Type B pancreatic cell (in vitro differentiated cells): ENCODE measurements at places on chromosomes 3 and 15.

GRCh38 chr3:76222201-76222600, 436.9 kb upstream of the ZNF717 start:
- no peak for DNase-seq
- peaks cover 3% of the 10 kb centered on the region for H3K4me1 ChIP-seq
- H3K4me3 ChIP-seq = no peak overlapping the region
- no peak overlapping the region for H3K27ac ChIP-seq
- no peaks in the 10 kb centered on the region for H3K27me3 ChIP-seq
- no peaks in the 10 kb centered on the region for H3K36me3 ChIP-seq

- DNase-seq = no peak
- H3K27me3 ChIP-seq = peaks cover 3% of the 10 kb centered on the region
- H3K4me1 ChIP-seq = peaks cover 45% of the 10 kb centered on the region
- no peak overlapping the region for H3K4me3 ChIP-seq
- peak overlapping the region; percentile 43 for H3K27ac ChIP-seq
Measured at GRCh38 chr3:170426240-170426797, 7.7 kb downstream of the CLDN11 start.

- no peaks in the 10 kb centered on the region for H3K4me1 ChIP-seq
- H3K27ac ChIP-seq = no peak overlapping the region
- H3K4me3 ChIP-seq = no peak overlapping the region
- no peaks in the 10 kb centered on the region for H3K36me3 ChIP-seq
Measured at GRCh38 chr3:134630506-134630905, 20.3 kb downstream of the KY start.

GRCh38 chr15:69793431-69793780, 304.3 kb downstream of the TLE3 start:
- peaks cover 8% of the 10 kb centered on the region for H3K4me1 ChIP-seq
- no peak overlapping the region for H3K4me3 ChIP-seq
- peak; percentile 49 for DNase-seq
- peaks cover 6% of the 10 kb centered on the region for H3K27me3 ChIP-seq

DNA sequence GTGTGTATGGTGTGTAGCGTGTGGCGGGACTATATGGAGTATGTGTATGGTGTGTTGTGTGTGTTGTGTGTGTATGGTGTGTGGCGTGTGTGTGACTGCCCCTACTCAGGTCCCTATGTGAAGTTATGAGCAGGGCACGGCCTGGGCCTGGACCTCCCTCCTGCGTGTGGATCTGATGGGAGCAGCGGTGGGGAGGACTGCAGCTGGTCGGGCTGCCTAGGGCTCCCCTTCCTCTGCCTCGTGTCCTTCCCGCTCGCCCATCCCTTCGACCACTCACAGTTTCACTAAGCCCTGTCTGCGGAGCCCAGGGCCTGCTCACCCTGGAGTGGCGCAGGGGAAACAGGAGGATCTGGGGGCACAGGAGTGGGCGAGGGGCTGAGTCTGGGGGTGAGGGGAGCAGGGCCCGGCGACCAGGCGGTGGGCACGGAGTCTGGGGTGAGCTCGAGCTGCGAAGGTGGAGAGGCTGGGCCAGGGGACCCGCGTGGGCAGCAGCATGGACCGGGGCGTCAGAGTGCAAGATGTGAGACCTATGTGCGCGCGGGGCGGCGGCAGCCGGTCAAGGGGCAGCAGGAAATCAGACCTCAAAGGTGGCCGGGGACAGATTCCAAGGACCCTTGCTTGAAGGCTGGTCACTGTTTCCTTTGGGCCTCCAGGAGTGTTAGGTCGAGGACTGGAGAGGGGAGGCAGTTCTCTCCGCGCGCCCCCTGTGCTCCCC, 26.6 kb downstream of the GABRA5 start:
- peaks cover 3% of the 10 kb centered on the region for H3K36me3 ChIP-seq
- H3K4me1 ChIP-seq = no peaks in the 10 kb centered on the region
- DNase-seq = no peak
- H3K27ac ChIP-seq = no peak overlapping the region

GRCh38 chr3:55611121-55611520, 124.0 kb upstream of the WNT5A start:
- no peak overlapping the region for H3K27ac ChIP-seq
- no peak for DNase-seq
- peaks cover 46% of the 10 kb centered on the region for H3K27me3 ChIP-seq

DNA sequence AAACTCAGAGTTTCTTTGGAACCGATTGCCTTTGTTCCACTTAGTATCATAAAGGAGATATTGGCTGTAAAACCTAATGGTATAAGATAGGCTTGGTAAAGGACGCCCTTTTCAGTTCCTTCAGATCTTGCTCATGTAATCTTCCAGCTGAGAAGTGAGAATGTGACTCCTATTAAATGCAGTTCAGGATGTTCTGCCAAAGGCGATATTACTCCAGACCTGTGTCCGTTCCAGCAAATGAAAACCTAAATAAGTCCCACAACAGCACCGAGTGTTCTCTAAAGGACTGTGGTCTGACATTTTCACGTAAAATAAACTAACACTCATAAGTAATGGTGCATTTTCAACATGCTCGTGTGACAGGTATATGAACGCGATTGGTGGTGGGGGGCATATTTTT, 276.2 kb downstream of the FEZF2 start:
- peaks cover 12% of the 10 kb centered on the region for H3K4me1 ChIP-seq
- DNase-seq = no peak
- no peak overlapping the region for H3K27ac ChIP-seq
- no peaks in the 10 kb centered on the region for H3K27me3 ChIP-seq

GRCh38 chr3:55477306-55478303, 9.5 kb downstream of the WNT5A start:
- H3K36me3 ChIP-seq = peaks cover 66% of the 10 kb centered on the region
- peak overlapping the region; percentile 98 for H3K4me3 ChIP-seq
- no peak for DNase-seq
- H3K27ac ChIP-seq = peak overlapping the region; percentile 16

DNA sequence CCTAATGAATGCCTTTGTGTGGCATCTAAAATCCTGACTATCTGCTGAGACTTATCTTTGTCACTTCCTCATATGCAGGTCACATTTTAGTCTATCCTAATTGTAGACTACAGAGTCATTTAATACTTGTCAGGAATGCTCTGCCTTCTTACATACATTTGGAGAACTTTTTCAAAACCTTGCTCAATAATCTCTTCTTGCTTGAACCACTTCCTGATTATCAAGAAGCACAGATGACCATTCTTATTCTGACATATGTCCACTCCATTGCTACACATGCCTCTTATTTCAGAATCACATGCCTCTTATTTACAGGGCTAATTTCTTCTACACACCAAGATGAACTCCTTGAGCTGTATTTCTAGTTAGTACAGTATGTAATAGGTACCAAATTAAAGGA, 400.3 kb downstream of the TBC1D5 start:
- no peak for DNase-seq
- no peaks in the 10 kb centered on the region for H3K27me3 ChIP-seq
- no peak overlapping the region for H3K27ac ChIP-seq
- H3K4me1 ChIP-seq = no peaks in the 10 kb centered on the region

DNA sequence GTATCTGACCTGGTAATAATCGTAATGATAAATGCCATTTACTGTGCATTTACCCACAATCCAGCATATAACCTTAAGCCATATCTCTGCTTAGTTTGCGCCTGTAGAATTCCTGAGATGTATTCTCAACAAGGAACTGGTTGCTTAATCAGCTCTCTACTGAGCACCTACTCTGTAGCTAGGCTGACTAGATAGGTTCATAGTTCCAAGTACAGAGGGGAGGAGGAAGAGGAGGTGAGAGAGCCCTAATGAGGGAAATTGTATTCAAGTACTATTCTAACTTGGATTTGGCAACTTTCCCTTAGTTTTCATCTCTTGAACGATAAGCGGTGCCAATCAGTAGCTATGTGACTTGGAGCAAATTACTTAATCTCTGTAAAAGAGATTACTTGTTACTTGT, 5.6 kb upstream of the AKAP13 start:
- H3K27me3 ChIP-seq = peaks cover 22% of the 10 kb centered on the region
- peaks cover 21% of the 10 kb centered on the region for H3K4me1 ChIP-seq
- no peak overlapping the region for H3K4me3 ChIP-seq
- no peak for DNase-seq
- no peak overlapping the region for H3K27ac ChIP-seq

DNA sequence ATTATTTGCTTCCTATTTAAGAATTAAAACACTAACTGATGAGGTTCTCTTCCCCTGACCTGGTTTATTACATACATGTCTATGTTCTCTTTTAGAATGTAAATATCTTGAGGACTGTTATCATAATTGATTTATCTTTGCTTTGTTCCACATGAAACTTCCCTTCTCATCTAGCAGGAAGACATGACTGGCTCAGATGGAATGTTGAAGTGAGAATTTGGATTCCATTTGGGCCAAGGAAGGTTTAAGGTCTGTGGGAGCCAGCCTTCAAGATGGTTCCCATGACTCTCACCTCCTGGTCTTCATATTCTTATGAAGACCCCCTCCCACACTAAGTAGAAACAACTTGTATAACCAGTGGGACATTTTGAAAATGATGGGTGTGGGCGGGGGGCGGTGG, 222.2 kb upstream of the GADL1 start:
- no peak for DNase-seq
- H3K4me1 ChIP-seq = no peaks in the 10 kb centered on the region
- H3K4me3 ChIP-seq = no peak overlapping the region
- H3K27ac ChIP-seq = no peak overlapping the region

GRCh38 chr15:39585871-39586301, 5.0 kb downstream of the THBS1 start:
- H3K27me3 ChIP-seq = peaks cover 16% of the 10 kb centered on the region
- H3K4me1 ChIP-seq = peaks cover 13% of the 10 kb centered on the region
- H3K4me3 ChIP-seq = no peak overlapping the region
- DNase-seq = no peak

DNA sequence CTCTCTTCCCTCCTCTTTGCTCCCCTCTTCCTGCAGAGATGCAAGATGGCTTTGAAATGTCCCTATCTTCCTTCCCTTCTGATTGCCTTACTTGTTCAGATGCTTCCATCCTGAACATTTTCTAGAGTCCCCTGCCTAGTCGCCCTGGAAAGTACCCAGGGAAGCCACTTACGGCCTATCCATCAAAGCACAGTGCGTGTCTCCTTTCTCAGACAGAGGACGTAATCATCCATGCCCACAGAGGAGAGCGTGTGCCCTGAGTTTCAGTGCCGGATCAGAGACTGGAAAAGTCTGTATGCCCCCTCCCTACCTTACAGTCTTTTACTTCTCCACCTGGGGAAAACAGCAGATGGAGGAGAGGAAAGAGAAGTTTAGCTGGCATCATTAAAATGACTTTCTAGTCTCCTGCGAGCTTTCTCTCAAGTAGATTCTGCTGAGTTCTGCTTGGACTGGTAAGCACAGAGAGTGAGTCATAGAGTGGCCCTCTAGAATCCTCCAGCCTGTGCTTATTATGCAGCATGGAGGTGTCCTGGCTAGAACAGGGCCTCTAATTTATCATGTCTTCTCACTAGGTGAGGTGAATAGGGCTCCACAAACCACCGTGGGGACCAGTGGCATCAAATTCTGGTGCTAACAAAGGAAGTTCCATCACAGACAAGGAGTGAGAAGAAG, 114.6 kb downstream of the SLCO3A1 start:
- H3K27ac ChIP-seq = no peak overlapping the region
- H3K27me3 ChIP-seq = no peaks in the 10 kb centered on the region
- peaks cover 5% of the 10 kb centered on the region for H3K36me3 ChIP-seq
- DNase-seq = no peak
- H3K4me3 ChIP-seq = no peak overlapping the region
- H3K4me1 ChIP-seq = peaks cover 20% of the 10 kb centered on the region

GRCh38 chr3:115321400-115321805, 174.3 kb upstream of the ZBTB20 start:
- H3K36me3 ChIP-seq = no peaks in the 10 kb centered on the region
- peaks cover 5% of the 10 kb centered on the region for H3K4me1 ChIP-seq
- H3K27ac ChIP-seq = no peak overlapping the region
- no peaks in the 10 kb centered on the region for H3K27me3 ChIP-seq
- H3K4me3 ChIP-seq = no peak overlapping the region

DNA sequence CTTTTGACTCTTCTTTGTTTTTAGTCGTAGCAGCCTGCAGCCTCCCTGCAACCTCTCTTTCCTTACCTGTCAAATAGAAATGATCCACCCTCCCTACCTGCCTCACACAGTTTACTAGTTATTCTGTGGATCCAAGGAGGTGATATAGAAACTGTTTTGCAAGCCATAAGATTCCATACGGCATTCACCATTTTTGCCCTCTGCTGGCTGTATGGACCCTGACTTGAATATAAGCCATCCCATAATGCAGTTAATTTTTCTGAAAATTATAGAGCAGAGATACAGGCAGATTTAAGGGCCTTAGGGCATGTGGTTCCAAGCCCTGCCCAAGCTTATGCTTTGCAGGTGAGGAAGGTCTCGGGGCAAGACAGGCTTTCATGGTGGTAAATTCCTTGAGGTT, 63.8 kb downstream of the CPN2 start:
- H3K27me3 ChIP-seq = peaks cover 5% of the 10 kb centered on the region
- H3K27ac ChIP-seq = no peak overlapping the region
- H3K36me3 ChIP-seq = peaks cover 6% of the 10 kb centered on the region
- no peak overlapping the region for H3K4me3 ChIP-seq
- peaks cover 19% of the 10 kb centered on the region for H3K4me1 ChIP-seq

DNA sequence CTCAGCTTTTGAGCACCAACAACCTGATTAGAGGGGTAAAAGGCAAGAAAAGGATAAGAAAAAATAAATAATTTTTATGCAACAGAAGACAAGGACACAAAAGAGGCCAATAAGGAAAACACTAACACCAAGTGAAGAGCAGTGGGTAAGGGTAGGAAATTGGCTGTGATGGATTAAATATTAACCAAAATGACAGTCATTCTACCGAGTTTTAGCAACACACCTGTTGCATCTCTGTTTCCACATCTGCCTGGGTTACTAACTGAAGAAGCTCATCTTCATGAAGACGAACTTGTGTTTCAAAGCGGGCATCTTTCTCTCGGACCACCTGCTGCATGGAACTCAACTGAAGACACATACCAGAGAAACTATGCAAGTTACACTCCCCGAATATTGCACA, 30.1 kb downstream of the GOLGB1 start:
- no peak overlapping the region for H3K4me3 ChIP-seq
- H3K4me1 ChIP-seq = no peaks in the 10 kb centered on the region
- H3K36me3 ChIP-seq = peaks cover 54% of the 10 kb centered on the region
- no peak overlapping the region for H3K27ac ChIP-seq
- H3K27me3 ChIP-seq = no peaks in the 10 kb centered on the region
- no peak for DNase-seq

DNA sequence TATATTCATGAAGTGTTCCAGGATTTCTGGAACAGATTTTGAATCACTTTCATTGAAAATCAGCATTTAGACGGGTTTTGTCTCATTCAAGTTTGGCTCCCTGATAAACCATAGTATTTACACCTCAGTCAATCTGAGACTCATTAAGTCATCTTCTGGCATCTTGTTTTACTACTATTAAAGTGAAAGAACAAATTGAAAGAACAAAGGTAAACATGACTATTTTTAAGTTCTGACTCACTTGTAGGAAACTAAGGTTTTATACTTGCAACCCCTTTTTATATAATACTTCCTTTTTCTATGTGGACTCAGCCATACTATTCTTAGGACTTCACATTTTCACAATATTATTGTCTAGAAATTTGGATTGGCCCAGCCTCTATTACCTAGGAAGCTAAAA, 854.4 kb downstream of the SQOR start:
- no peaks in the 10 kb centered on the region for H3K36me3 ChIP-seq
- H3K27ac ChIP-seq = no peak overlapping the region
- H3K27me3 ChIP-seq = no peaks in the 10 kb centered on the region
- H3K4me3 ChIP-seq = no peak overlapping the region
- no peaks in the 10 kb centered on the region for H3K4me1 ChIP-seq

- H3K27me3 ChIP-seq = peaks cover 35% of the 10 kb centered on the region
- H3K4me1 ChIP-seq = no peaks in the 10 kb centered on the region
- DNase-seq = no peak
- H3K36me3 ChIP-seq = no peaks in the 10 kb centered on the region
Measured at GRCh38 chr15:87604857-87605446, 651.6 kb downstream of the NTRK3 start.
